Mesothelial cell of epicardium (in vitro differentiated cells): ENCODE measurements at places on chromosomes 1 and 21. TPM values are rescaled to one million over a fixed set of nuclear protein-coding genes. Genes with fewer than 3 reads are reported as not detected.

The PLPPR4 gene
- 0.13 to 0.16 TPM (median 0.14 TPM) in 3 replicates for total RNA-seq

The KAZN gene
- 36.3 to 38.8 TPM (median 38.4 TPM) in 3 replicates for total RNA-seq

The TCHH gene
- not detected in 3 replicates for total RNA-seq

The PLPPR5 gene
- 0.11 to 0.20 TPM in 2 of 3 replicates, not detected in the other for total RNA-seq

The DYNLT5 gene
- 0.36 to 0.71 TPM (median 0.67 TPM) in 3 replicates for total RNA-seq

The RXFP4 gene
- not detected in 3 replicates for total RNA-seq

The CCDC190 gene
- total RNA-seq = 0.11 to 0.13 TPM in 2 of 3 replicates, not detected in the other

The TMEM82 gene
- total RNA-seq = not detected in 3 replicates

The BSND gene
- total RNA-seq = 0.05 to 0.09 TPM (median 0.09 TPM) in 3 replicates

The LHX8 gene
- 0.20 to 0.36 TPM (median 0.20 TPM) in 3 replicates for total RNA-seq

The FRRS1 gene
- 19.5 to 22.5 TPM (median 20.4 TPM) in 3 replicates for total RNA-seq

The FYB2 gene
- 0.34 to 0.45 TPM (median 0.40 TPM) in 3 replicates for total RNA-seq

The PROX1 gene
- 0.58 to 1.4 TPM (median 1.4 TPM) in 3 replicates for total RNA-seq

The OR2L13 gene
- total RNA-seq = not detected in 3 replicates

The FLG gene
- total RNA-seq = not detected in 3 replicates

The SNAPIN gene
- 33.8 to 37.5 TPM (median 34.6 TPM) in 3 replicates for total RNA-seq

The PGLYRP4 gene
- 0.11 TPM in 1 of 3 replicates, not detected in the others for total RNA-seq
